ENCODE measurements at places on chromosomes 4 and X. TPM values are rescaled to one million over a fixed set of nuclear protein-coding genes. Genes with fewer than 3 reads are reported as not detected.

The USP17L30 gene
- total RNA-seq, result not detected

The SULT1E1 gene
- total RNA-seq, result not detected

The RASGEF1B gene
- total RNA-seq, result 8.4 TPM

The CLCN4 gene
- 4.4 TPM for total RNA-seq

The NUDT11 gene
- total RNA-seq, result 1.7 TPM

The FSTL5 gene
- not detected for total RNA-seq

The PPBP gene
- total RNA-seq, result not detected

The NALF2 gene
- total RNA-seq, result 0.43 TPM

The FRMD7 gene
- not detected for total RNA-seq

The VCX3B gene
- total RNA-seq, result not detected

The ANK2 gene
- 9.4 TPM for total RNA-seq

The KCNE5 gene
- not detected for total RNA-seq

The FGF13 gene
- 12.7 TPM for total RNA-seq

The GNRHR gene
- not detected for total RNA-seq

The PIM2 gene
- 5.6 TPM for total RNA-seq

The TMEM154 gene
- total RNA-seq, result 1.4 TPM

The UGT2A1 gene
- not detected for total RNA-seq

The THAP6 gene
- total RNA-seq, result 2.4 TPM

The CT45A5 gene
- not detected for total RNA-seq

The ADRA2C gene
- total RNA-seq, result 46.1 TPM

The HAND2 gene
- 6.0 TPM for total RNA-seq

The USP17L13 gene
- not detected for total RNA-seq

The KLF8 gene
- total RNA-seq, result 5.7 TPM

The GUCY1B1 gene
- total RNA-seq, result 34.9 TPM

The PLP1 gene
- total RNA-seq, result 5.9 TPM

The GPRIN3 gene
- total RNA-seq, result 2.1 TPM

The BMX gene
- total RNA-seq, result 1.3 TPM

The SPRY1 gene
- total RNA-seq, result 348 TPM

The PLAC8 gene
- total RNA-seq, result 1.1 TPM
